NCI-H1092 (cell line): ENCODE measurements at places on chromosomes 2 and 18.

DNA sequence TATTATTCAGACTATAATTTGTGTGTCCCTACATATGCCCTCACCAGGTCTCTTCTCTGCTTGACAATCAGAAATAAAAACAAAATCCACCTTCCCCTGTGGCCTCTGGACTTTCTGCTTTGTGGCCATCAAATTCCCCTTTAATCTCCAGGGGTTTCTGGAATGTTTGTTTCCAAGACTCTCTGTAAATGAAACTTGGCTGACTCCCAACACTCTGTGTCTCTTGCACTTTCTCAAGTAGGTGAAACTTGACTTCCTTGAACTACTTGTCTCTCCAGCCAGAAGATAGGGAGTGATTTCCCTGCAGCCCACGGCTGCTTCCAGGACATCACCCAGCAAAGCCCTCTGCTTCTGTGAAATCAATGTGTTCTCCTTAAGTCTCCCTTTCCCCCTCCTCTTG is 54.1 kb upstream of the AQP4 start:
- no peak for DNase-seq

DNA sequence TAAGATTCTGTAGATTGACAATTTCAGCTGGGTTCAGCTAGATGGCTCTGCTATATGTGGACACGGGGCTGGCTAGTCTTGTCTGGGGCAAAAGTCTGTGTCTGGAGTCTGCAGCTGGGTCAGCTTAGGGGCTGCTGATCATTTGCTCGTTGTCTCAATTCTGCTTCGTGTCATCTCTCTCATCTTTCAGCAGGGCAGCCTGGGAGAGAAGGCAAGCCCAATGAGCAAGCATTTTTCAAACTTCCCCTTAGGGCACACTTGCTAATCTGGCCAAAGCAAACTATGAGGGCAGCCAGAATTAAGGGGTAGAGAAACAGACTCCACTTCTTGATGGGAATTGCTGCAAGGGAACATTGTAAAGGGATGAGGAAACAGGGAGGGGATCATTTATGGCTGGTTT is 462.6 kb downstream of the SLC4A3 start:
- no peak for DNase-seq

DNA sequence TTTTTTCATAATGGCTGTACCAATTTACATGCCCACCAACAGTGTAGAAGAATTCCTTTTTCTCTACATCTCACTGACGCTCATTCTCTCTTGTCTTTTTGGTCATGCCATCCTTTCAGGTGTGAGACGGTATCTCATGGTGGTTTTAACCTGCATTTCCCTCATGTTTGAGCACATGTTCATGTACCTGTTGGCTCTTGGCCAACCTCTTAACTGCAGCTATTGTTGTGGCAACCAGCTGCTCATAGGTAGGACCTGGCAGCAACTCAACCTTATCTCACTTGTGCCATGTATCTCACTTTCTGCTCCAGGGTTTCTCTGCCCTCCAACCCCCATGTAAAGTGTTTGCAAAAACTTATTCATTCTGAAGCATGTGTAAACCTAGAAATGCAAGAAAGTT is 167.5 kb downstream of the UPP2 start:
- no peak for DNase-seq

GRCh38 chr2:168210895-168211570 is 36.4 kb downstream of the STK39 start:
- DNase-seq = no peak

GRCh38 chr2:56335101-56335500 is 151.3 kb downstream of the CCDC85A start:
- no peak for DNase-seq

- DNase-seq = no peak
Measured at GRCh38 chr18:37634516-37634915, 68.9 kb upstream of the CELF4 start.

DNA sequence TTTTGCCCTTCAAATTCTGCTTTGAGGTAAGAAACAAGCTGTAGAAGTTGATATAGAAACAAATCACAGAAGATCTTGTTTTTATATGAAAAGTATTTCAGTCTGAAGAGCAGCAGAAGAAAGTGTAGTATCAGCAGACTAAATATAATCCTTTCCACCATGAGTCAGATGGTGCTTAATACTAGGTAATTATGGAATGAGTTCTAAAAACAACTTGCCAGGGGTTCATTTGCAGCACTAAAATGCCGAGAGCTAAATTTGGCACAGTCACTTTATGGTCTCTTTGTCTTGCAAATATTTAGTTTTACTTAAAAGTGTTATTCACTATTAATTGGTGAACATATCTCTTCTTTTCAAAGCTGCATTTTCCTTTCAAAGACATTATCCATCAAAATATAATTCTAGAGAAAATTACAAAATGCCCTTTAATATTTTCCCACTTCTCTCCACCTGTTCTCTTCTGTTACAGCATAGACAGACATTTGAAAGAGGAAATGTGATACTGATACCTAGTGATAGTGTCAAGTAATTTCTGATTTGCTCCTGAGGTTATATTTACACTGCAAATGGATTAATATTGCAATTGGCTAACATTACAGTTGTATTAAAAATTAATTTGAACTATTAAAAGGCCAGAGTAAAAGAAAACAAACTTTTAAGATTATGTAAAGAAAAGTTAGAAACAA is 5.3 kb downstream of the MYL1 start:
- no peak for DNase-seq

GRCh38 chr2:128342550-128342949 is 23.9 kb upstream of the HS6ST1 start:
- no peak for DNase-seq

GRCh38 chr2:236694146-236694888 is 124.7 kb downstream of the ACKR3 start:
- no peak for DNase-seq

DNA sequence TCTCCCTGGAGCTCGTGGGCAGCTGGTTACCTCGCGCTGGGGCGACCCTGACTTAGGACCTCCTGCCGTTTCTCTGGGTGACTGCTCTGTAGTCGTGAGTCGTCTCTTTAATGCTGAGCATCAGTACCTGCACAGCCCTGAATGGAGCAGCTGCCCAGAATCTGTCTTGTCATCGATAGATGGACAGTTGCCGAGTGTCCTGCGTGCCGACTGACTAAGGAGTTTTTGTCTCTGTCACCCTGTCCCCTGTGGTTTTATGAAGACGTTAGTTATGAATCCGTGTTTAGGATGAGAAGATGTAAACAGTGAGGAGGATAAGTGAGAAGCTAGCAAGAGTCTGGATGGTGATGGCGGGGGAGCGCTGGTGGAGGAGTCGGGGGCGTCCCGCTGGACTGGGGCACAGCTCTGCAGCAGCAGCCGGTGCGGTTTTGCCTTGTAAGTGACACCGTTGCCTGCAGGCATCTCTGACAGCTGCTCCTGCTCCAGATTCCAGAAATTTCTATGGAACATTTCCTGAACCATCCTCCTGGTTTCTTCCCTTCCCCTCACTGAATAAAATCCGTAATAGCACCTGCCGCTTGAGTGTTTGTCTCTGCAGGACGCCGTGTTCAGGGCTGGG is 13.3 kb downstream of the AGAP1 start:
- no peak for DNase-seq
